ENCODE measurements at places on chromosomes 11 and 22.

DNA sequence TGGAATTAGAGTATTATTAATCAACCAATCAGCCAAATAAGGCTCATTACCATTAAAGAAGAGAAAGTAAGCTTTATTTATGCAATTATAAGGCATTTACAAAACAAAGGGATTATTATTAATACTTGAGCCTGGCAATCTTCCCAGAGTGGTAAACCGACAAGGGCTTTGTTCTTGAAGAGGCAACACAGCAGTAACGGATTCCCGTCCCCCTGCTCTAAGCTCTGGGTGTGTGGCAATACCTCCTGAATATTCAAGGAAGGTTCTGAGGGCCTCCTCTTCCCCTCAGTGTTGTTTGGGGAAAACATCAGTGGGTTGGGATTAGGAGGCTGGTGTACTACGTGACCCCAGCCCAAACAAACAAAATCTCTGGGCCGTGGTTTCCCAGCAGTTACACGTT, 176.5 kb downstream of the TENM4 start:
- DNase-seq, result no peak

DNA sequence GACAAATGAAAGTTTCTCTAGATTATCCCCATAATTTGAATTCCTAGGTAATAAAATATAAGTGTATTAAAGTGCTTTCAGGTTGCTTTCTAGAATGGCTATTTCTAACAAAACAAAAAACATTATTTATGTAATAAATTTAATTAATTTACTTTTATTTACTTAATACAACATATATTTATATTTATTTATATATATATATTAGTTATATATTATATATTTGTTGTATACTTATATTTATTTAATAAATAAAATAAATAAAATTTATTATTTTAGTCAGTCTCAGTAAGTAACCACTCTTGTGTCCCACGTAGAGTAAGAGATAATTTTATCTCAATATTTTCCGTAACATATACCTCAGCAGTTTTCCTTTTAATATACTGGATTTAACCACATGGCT, 1031.6 kb upstream of the CNTN5 start:
- DNase-seq, result no peak

- peak; percentile 22 for DNase-seq
Observed at GRCh38 chr11:69008737-69009440, 4.2 kb downstream of the MRGPRF start.

- DNase-seq, result no peak
Observed at GRCh38 chr22:22519591-22519990, 479 bp downstream of the ZNF280A start.

DNA sequence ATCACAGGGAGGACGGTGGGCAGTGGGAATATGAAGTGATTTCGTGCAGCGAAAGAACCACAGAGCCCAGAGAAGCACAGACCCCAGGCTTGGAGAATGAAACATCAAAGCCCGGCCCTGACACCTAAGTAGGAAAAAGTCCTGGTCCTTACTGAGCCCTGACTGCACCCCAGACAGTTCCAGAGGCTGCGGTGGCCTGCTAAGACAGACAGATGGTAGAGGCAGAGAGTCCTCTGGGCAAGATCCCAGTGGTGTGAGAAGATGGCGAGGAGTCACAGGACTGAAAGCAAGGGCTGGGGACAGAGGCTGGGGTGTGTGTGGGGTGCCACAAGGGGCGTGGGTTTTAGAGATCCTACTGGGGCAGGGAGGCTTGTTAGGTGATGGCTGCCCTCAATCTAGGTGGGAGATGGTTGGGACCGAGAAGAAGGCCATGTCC, 3.7 kb downstream of the CBX6 start:
- no peak for DNase-seq

DNA sequence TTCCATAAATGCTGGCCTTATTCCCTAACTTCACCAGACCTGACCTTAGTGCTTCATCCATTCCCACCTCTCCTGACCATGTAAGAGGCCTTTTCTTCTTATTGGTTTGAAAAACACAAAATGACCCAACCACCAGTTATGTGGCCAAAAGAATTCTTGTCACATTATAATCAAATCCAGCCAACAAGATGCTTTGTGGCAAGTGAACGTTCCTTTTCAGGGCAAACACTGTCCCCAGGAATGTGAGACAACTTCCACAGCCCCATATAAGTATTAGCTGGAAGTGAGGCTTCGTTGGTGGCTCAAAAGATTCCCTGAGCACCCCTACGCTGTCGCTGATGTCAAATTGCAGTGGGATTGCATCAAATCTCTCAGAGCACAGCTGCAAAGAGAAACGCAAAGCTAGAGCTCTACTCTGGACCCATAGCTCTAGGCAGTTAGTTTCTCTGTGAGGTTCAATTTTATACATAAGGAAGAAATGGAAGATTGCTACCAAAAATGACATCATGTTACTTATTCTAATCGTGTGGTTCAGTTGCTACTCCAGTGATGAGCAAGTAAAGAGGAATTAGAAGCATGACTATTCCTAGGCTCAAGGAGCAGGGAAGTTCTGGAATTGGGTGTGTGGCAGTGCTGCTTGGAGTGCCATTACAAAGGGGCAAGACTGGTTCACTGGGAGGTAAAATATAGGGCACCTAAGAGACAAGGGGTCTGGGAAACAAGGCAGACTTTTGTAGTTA, 26.1 kb downstream of the GLYATL1 start:
- DNase-seq, result no peak

GRCh38 chr22:46354993-46355305, 19.4 kb downstream of the TRMU start:
- no peak for DNase-seq

- DNase-seq, result no peak
Observed at GRCh38 chr22:30245985-30246813, at the start of gene LIF. LIF (minus strand) TSS chr22:30246759; CDS start chr22:30246695, 64 bp downstream.

GRCh38 chr11:119185981-119186634, 833 bp downstream of the NHERF4 start:
- no peak for DNase-seq

DNA sequence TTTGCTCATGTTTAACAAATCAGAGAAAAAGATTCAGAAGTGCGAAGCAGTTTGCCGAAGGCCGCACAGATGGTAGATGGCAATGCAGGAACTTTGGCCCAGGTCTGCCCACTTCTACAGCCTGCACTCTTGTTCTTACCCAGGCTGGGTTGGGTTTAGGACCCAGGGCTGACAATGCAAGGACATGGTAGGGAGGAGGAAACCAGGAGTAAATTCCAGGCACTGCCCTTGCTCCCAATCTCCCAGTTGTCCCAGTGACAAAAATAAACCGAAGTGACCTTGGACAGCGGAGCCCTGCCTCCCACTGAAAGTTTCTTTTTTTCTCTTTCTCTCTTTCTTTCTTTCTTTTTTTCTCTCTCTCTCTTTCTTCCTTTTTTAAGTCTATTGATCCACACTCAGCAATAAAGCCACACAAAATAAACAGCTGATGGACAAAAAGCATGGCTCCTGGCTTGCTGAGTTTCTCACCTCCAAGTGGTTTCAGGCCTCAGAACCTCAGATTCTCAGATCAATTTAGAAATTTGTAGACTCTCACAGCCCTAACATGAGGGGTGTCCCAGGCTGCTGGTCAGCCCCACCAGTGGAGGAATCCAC, 33.5 kb upstream of the FCHSD2 start:
- DNase-seq, result no peak

DNA sequence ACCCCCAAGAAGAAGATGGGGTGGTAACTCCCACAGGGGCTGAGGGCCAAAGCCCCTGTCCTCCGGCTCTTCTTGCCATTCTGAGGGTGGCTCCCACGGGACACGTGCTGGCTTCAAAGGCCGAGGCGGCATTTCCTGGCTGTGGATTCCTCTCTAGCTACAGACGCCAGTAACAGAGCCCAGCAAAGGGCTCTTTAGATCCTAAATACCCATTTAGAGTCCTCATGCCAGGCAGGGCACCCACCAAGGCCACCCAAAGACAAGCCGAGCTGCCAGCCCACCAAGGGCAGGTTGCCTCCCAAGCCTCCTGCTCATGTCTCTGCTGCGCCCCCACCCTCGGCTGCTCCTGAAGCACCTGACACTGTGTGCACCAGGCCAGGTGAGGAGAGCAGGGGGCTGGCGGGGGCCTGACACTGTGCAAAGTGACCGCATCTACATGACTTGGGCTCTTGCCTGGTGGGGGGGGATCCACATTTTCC, 5.7 kb downstream of the LRFN4 start:
- no peak for DNase-seq

All from esophagus squamous epithelium (tissue), 5 donors.